ENCODE measurements at places on chromosomes 16 and 17. TPM values are rescaled to one million over a fixed set of nuclear protein-coding genes. Genes with fewer than 3 reads are reported as not detected.

DNA sequence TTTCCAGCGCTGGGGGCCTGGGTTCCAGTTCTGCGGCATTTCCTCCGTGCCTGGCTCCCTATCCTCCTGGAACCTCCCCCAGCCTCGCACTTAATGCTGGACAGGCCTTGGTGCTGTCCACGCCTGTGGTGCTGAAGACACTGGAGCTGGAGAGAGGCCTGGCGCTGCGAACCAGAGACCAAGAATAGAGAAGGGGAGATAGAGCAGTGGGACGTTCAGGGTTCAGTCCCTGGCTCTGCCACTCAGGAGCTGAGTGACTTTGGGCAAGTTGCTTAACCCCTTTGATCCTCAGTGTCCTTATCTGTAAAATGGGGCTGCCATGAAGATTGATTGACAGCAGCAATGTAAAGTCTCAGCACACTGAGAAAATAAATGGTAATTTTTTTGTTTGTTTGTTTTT lies 11.9 kb downstream of the SBK1 start:
- peak; percentile 59 for DNase-seq
- H3K36me3 ChIP-seq = peaks cover 17% of the 10 kb centered on the region
- H3K27me3 ChIP-seq = no peaks in the 10 kb centered on the region

DNA sequence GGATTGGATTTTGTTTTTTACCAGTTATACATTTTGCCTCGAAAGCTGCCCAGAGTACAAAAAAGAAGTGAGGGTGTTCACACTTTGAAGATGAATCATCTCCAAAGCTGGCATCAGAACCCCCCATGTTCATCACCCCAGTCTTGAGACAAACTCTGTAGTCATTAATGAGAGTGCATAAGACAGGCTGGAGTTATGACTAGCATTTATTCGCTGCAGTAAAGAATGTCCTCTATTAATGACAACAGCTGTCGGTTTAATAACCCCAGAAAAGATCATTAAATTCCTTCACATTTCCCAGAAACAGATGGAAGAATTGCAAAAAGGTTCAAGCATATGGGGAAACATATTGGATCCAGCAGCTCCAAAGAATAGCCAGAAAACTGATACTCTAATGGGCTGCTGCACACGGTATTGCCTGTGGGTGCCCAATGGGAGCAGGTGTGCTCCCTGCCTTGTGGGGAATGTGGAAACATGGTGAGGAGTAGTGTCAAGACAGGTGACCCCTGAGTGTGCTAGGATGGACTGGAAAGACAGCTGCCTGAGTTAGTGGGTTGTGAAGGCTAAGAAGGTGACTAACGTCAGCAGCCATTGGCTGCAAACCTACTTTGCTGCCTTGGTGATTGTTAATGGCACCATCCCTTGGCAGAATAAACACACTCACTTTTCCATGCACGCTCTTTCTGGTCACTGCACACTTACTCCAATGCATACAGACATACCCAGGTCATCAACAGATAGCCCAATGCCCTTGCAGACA lies 81.9 kb downstream of the AIPL1 start:
- no peak for DNase-seq
- H3K4me3 ChIP-seq = no peak overlapping the region
- no peak overlapping the region for H3K27ac ChIP-seq
- H3K36me3 ChIP-seq = no peaks in the 10 kb centered on the region

- H3K36me3 ChIP-seq = no peaks in the 10 kb centered on the region
- peaks cover 7% of the 10 kb centered on the region for H3K4me1 ChIP-seq
- peak overlapping the region; percentile 79 for H3K4me3 ChIP-seq
- DNase-seq = no peak
These were observed 693 bp downstream of the NDRG4 start for GRCh38 chr16:58500430-58501241.

The TLCD3B gene
- 5.5 TPM for total RNA-seq

- H3K27ac ChIP-seq = no peak overlapping the region
- H3K27me3 ChIP-seq = no peaks in the 10 kb centered on the region
- H3K4me3 ChIP-seq = no peak overlapping the region
- DNase-seq = no peak
These were observed 55.9 kb downstream of the MYO18A start for GRCh38 chr17:29124135-29124924.

The PYDC1 gene
- not detected for total RNA-seq

GRCh38 chr16:20814784-20815183 lies 8.5 kb downstream of the REXO5 start:
- no peak for DNase-seq
- no peak overlapping the region for H3K4me3 ChIP-seq
- peaks cover 26% of the 10 kb centered on the region for H3K36me3 ChIP-seq
- H3K27me3 ChIP-seq = no peaks in the 10 kb centered on the region
- H3K4me1 ChIP-seq = peaks cover 18% of the 10 kb centered on the region

The CDH15 gene
- total RNA-seq = not detected

- no peak overlapping the region for H3K27ac ChIP-seq
- no peak overlapping the region for H3K4me3 ChIP-seq
- H3K27me3 ChIP-seq = no peaks in the 10 kb centered on the region
- no peak for DNase-seq
- peaks cover 1% of the 10 kb centered on the region for H3K4me1 ChIP-seq
These were observed 63.6 kb upstream of the TBX2 start for GRCh38 chr17:61335845-61336655.

DNA sequence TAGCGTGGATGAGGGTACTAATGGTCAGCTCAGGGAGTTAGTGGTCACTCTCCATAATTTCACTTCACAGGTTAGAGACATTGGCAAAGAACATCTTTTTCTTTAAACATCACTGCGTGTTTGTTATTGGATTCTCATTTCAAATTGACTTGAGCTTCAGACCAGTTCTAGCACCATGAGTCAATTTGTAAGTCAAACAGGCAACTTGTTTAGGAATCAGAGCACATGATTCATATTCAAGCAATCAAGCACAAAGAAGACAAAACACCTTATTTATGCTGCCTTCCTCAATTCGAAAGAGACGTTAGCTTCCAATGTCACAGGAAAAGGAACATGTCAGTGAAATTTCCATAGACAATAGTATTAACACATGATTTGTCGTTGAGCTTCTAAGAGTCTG lies 62.3 kb downstream of the HS3ST3A1 start:
- DNase-seq = no peak
- no peaks in the 10 kb centered on the region for H3K36me3 ChIP-seq
- no peaks in the 10 kb centered on the region for H3K4me1 ChIP-seq
- no peak overlapping the region for H3K4me3 ChIP-seq
- no peak overlapping the region for H3K27ac ChIP-seq
- H3K27me3 ChIP-seq = no peaks in the 10 kb centered on the region

The ENPP7 gene
- 0.14 TPM for total RNA-seq

DNA sequence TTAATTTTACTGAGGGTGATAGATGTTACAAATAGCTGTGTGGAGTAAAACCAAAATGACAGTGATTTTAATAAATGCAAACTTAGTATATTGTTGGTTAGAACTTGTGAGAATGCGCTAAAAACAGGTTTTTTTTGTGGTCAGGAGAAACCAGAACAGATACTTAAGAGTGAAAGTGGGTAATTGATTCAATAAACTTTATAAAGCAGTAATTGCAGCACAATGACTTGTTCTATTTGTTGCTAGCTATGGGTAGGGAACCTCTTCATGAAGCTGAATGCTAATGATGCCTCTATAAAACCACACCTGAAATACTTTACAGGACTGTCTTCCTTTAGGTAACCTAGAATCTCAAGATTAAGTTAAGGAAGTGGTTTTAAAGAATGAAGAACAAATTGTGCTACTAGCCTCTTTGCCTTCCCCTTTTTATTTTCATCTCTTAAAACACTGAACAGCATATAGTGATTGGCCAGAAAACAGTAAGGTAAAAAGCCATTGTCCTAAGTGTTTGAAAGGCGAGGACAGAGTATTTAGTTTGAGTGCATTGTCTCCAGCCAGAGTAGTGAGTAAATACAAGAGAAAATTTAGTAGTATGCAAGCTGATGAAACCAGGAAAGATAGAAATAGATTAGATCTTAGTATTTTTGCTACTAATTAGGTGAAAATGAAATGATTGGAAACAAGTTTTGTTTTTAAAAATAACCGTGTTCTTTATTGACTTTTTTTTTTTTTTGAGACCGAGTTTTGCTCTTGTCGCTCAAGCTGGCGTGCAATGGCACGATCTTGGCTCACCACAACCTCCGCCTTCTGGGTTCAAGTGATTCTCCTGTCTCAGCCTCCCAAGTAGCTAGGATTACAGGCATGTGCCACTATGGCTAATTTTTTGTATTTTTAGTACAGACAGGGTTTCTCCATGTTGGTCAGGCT lies 6.0 kb downstream of the GGNBP2 start:
- H3K36me3 ChIP-seq = peaks cover 37% of the 10 kb centered on the region
- peak overlapping the region; percentile 70 for H3K4me3 ChIP-seq
- DNase-seq = no peak
- peaks cover 49% of the 10 kb centered on the region for H3K4me1 ChIP-seq
- no peaks in the 10 kb centered on the region for H3K27me3 ChIP-seq

DNA sequence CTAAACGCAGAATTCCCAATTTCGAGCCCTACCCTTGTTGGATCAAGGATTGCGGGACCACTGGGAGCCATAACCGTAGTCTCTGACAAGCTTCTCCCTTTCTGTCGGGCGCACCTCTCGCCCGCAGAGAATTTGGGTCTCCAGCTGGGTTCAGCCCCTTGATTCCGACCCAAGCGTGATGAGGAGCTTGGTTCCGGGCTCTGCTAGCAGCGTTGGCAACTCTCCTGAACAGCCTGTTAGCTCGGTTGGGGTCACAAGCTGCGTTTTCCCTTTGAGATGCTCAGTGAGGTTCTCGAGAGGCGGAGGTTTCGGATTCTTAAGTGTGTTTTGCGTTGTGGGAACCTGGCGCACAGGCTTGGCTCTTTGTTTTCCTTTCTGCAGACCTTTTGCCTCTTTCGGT lies 655 bp downstream of the ATXN1L start:
- peak overlapping the region; percentile 96 for H3K27ac ChIP-seq
- no peaks in the 10 kb centered on the region for H3K27me3 ChIP-seq
- peaks cover 22% of the 10 kb centered on the region for H3K36me3 ChIP-seq
- peak overlapping the region; percentile 94 for H3K4me3 ChIP-seq
- no peak for DNase-seq

- no peaks in the 10 kb centered on the region for H3K27me3 ChIP-seq
- peak overlapping the region; percentile 1 for H3K4me3 ChIP-seq
- H3K27ac ChIP-seq = peak overlapping the region; percentile 1
These were observed 23.2 kb downstream of the ZNF652 start for GRCh38 chr17:49338883-49339282.

- no peak for DNase-seq
- H3K4me3 ChIP-seq = no peak overlapping the region
- no peaks in the 10 kb centered on the region for H3K4me1 ChIP-seq
- H3K27me3 ChIP-seq = no peaks in the 10 kb centered on the region
These were observed 50.6 kb downstream of the GTF3C1 start for GRCh38 chr16:27498916-27499658.

DNA sequence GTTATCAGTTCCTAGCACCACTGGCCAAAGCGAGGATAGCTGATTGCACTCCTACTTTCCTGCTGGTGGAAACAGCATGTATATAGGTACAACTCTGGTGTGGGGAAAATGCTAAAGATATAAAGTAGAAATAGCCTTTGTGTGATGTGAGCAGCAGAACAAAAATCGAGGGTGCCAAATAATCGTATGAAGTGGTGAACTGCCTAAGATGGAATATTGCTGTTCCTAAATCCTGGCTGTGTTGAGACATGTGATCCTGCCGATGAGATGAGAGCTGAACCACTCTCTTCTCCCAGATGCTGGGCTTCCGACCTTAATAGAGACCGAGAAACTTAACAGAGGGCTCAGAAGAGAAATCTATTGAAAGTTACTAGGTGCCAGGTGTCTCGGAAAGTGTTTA lies 117.8 kb downstream of the WWOX start:
- no peak overlapping the region for H3K4me3 ChIP-seq
- no peak overlapping the region for H3K27ac ChIP-seq
- DNase-seq = no peak
- no peaks in the 10 kb centered on the region for H3K4me1 ChIP-seq
- no peaks in the 10 kb centered on the region for H3K27me3 ChIP-seq
- H3K36me3 ChIP-seq = no peaks in the 10 kb centered on the region

DNA sequence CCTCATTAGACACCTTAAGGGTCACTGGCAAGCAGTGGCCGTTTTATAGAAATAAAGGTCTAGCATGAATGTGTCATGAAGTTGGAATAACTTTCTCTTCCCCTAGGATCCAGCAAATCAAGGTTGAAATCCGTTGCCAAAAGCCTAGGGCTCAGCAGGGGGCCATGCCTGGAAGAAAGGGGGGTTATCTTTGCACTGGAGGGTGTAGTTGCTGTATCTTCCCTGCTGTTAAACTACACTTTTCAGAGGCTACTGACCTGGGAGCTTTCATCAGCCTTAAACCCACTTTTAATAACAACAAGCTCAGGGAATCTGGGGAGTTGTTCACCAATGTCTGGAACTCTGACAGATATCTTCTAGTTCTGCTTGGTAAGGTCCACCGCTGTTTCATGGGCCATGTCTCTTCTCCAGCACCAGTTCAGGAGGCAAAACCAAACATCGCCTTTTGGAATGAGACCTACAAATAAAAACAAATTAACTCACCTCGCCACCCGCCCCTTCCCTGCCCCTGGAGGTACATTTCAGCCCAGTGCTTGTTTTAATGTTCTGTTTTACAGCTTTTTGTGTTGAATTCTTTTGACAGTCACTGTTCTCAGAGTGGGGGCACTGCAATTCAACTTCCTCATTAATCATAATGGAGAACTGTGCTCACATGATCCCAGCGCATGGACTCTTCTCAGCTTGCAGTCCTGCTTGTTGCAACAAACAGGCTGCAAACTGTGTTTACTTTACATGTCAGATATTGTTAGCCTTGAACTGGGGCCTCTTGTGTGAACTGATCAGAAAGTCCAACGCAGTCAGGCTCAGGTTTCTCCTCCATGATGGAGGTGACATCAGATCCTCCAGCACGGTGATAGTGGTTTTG lies 508.7 kb downstream of the KCNJ2 start:
- H3K4me1 ChIP-seq = no peaks in the 10 kb centered on the region
- H3K27ac ChIP-seq = no peak overlapping the region
- H3K27me3 ChIP-seq = no peaks in the 10 kb centered on the region
- no peaks in the 10 kb centered on the region for H3K36me3 ChIP-seq
- no peak for DNase-seq

- H3K27me3 ChIP-seq = no peaks in the 10 kb centered on the region
- no peaks in the 10 kb centered on the region for H3K36me3 ChIP-seq
- no peaks in the 10 kb centered on the region for H3K4me1 ChIP-seq
- H3K27ac ChIP-seq = no peak overlapping the region
- no peak overlapping the region for H3K4me3 ChIP-seq
These were observed 207.6 kb downstream of the NPIPB11 start for GRCh38 chr16:29198731-29199521.

GRCh38 chr16:590188-590814 lies 435 bp downstream of the RAB40C start:
- DNase-seq = no peak
- H3K27me3 ChIP-seq = no peaks in the 10 kb centered on the region
- H3K36me3 ChIP-seq = no peaks in the 10 kb centered on the region
- H3K4me1 ChIP-seq = peaks cover 19% of the 10 kb centered on the region
